ENCODE measurements at places on chromosomes 5 and 9. TPM values are rescaled to one million over a fixed set of nuclear protein-coding genes. Genes with fewer than 3 reads are reported as not detected.

The F2RL2 gene
- total RNA-seq, result 0.16 TPM

The ACTBL2 gene
- total RNA-seq, result not detected

The COL5A1 gene
- total RNA-seq, result 21.5 TPM

The RASGRF2 gene
- 0.62 TPM for total RNA-seq

The VPS13A gene
- total RNA-seq, result 54.1 TPM

The LARP1 gene
- total RNA-seq, result 225 TPM

The TNC gene
- total RNA-seq, result 5.1 TPM

The NCBP1 gene
- total RNA-seq, result 55.7 TPM

The SLC4A9 gene
- total RNA-seq, result 0.58 TPM

The PIP5K1B gene
- 2.0 TPM for total RNA-seq

The SMAD5 gene
- 91.8 TPM for total RNA-seq

The SMU1 gene
- total RNA-seq, result 25.2 TPM

All from progenitor cell of endocrine pancreas (in vitro differentiated cells).